ENCODE measurements at places on chromosomes 3 and 15. TPM values are rescaled to one million over a fixed set of nuclear protein-coding genes. Genes with fewer than 3 reads are reported as not detected.

GRCh38 chr3:34725774-34726173, 913.6 kb upstream of the ARPP21 start:
- DNase-seq: no peak

TLR9 gene
- 0.20 TPM for polyA plus RNA-seq

- DNase-seq: no peak
Measured at GRCh38 chr3:140233702-140234101, 298.7 kb downstream of the CLSTN2 start.

ACVR2B gene
- polyA plus RNA-seq: 7.3 TPM

GRCh38 chr3:171328419-171329082, 131.7 kb downstream of the TNIK start:
- no peak for DNase-seq

Data from testis (tissue), 5 donors.